Endothelial cell of coronary artery (primary cell): ENCODE measurements at places on chromosomes 4 and X. TPM values are rescaled to one million over a fixed set of nuclear protein-coding genes. Genes with fewer than 3 reads are reported as not detected.

The CT83 gene
- total RNA-seq: not detected in 2 replicates

The MMAA gene
- total RNA-seq: 2.6 and 2.9 TPM in 2 replicates

The NAP1L3 gene
- 0.18 and 0.56 TPM in 2 replicates for total RNA-seq

The SAT1 gene
- total RNA-seq: 249 and 267 TPM in 2 replicates

The RBMX gene
- 167 and 193 TPM in 2 replicates for total RNA-seq

The MAMLD1 gene
- 0.54 and 0.85 TPM in 2 replicates for total RNA-seq

The CYTL1 gene
- 30.6 and 109 TPM in 2 replicates for total RNA-seq

The MSMO1 gene
- total RNA-seq: 54.9 and 55.5 TPM in 2 replicates

The F11 gene
- total RNA-seq: not detected in 2 replicates

The PPEF2 gene
- not detected in 2 replicates for total RNA-seq
